ENCODE measurements at places on chromosomes 5 and 9. TPM values are rescaled to one million over a fixed set of nuclear protein-coding genes. Genes with fewer than 3 reads are reported as not detected.

GRCh38 chr5:11346336-11346735, 557.9 kb downstream of the CTNND2 start:
- no peak for DNase-seq

Gene CCDC152
- polyA plus RNA-seq = 16.7 TPM

Gene MZB1
- 1.0 TPM for polyA plus RNA-seq

DNA sequence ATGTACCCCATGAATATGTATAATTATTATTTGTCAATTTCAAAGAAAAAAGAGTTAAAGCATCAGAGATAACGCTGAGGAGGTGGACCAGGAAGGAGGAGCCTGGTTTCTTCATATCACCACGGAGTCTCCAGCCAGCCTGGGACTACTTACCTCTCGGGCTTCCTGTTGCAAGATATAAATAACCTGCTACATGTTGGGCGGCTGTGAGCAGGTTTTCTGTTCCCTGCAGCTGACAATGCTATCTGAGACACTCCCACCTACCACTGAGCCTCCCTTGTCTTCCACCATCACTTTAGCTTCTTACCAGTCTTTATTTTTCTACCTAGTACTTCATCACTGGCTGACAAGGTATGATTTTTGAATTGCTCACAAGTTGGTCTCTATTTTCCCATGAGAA, 102.7 kb upstream of the CPEB4 start:
- DNase-seq = no peak

Gene INSL4
- polyA plus RNA-seq = not detected

Gene SLC45A2
- polyA plus RNA-seq = 0.26 TPM

- no peak for DNase-seq
These were observed 24.4 kb upstream of the SLC1A1 start for GRCh38 chr9:4465910-4466309.

- DNase-seq = no peak
These were observed 43.2 kb upstream of the FOXE1 start for GRCh38 chr9:97809666-97810344.

Gene TAF11L10
- not detected for polyA plus RNA-seq

DNA sequence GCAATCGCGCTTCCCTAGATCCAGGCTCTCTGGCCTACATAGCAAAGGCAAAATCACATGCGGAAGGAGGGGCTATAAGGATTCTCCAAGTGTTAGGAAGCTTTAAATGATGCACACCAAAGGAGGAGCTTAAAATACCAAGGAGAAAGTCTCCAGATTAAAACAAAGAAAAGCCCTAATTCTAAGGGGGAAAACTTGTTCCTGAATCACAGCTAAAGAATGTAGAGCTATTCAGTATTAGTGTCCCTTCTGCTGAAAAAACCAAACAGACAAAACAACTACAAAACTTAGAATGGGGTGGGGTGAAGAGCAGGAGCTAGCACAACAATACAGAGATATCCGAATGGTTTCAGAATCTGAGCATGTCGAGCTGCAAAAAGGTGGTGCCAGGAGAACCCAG, 213.7 kb downstream of the DCP2 start:
- DNase-seq = no peak

Gene IL5
- polyA plus RNA-seq = not detected

- no peak for DNase-seq
These were observed 31.3 kb downstream of the MARCHF3 start for GRCh38 chr5:126998895-126999570.

- DNase-seq = no peak
These were observed 47.2 kb downstream of the CMYA5 start for GRCh38 chr5:79736528-79737514.

- no peak for DNase-seq
These were observed 143.0 kb downstream of the GOLPH3 start for GRCh38 chr5:32031089-32031488.

DNA sequence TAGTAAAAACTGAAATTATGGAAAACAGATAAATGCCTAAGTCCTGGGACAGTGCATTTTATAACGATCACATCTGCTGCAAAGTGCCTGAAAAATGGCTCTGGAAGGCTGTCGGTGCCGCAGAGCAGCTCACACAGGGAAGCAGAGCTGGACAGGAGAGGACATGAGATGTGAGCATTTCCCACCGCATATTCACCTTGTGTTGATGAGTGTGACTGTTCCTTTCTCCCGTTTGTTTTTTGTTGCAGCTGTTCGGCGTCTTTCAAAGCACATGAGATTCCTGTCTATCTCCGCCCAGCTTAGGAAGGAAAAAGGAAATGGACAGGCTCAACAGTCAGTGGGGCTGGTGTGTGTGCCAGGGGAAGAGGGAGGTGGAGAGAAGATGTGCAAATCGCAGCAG, 164.9 kb upstream of the SEMA6A start:
- DNase-seq = no peak

- no peak for DNase-seq
These were observed 33.2 kb downstream of the PTGR1 start for GRCh38 chr9:111566234-111566633.

GRCh38 chr9:105832096-105832710, 137.9 kb downstream of the TMEM38B start:
- DNase-seq = no peak

Gene CNTNAP3
- 5.6 TPM for polyA plus RNA-seq

Gene MYOZ3
- polyA plus RNA-seq = 6.2 TPM

- no peak for DNase-seq
These were observed 123.9 kb downstream of the TLE4 start for GRCh38 chr9:79695531-79696175.

- DNase-seq = no peak
These were observed 44.8 kb upstream of the EGFL7 start for GRCh38 chr9:136617746-136618579.

Gene LECT2
- 2.1 TPM for polyA plus RNA-seq

GRCh38 chr5:16975950-16976624, 40.0 kb upstream of the MYO10 start:
- DNase-seq = no peak

DNA sequence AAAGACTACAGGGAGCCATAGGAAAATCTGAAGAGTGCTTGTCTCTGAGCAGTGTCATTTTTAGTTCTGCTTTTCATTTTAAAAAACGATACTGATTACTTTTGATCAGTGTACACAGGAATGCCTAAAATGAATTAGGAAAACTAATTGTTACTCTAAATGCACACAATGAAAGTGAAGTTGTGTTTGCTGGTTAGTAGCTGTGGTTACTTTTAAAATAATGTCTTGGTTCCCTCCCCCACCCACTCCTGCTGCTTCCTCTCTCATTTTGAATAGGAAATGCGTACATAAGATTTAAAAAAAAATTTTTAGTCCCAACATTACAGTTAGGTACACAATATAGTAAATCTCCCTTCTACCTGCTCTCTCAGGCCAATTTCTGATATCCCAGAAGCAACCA, 47.5 kb upstream of the PLPP1 start:
- DNase-seq = no peak

Gene FGF10
- polyA plus RNA-seq = 9.0 TPM

GRCh38 chr5:17896605-17897004, 262.3 kb downstream of the TAF11L14 start:
- DNase-seq = no peak

GRCh38 chr5:14954616-14955343, 83.2 kb upstream of the ANKH start:
- DNase-seq = no peak

Gene GAS1
- polyA plus RNA-seq = 47.7 TPM

DNA sequence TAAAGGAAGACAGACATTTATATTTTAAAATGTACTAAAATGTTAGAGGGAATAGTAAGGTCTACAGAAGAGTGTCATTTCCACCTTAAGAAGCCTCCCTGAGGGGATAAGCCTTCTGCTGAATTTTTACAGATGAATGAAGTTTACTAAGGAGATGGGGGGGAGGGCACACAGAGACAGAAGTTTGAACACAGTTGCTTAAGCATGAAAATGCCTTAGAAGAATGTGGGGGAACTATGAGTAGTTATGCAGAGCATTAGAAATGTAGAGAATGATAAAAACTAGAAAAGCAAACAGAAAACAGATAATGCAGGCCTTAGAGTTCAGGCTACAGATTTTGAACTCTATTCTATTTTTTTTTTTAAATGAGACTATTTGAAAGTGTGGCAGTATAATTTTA, 232.2 kb upstream of the VLDLR start:
- DNase-seq = no peak

Gene ROR2
- polyA plus RNA-seq = 14.1 TPM

Gene TRIM52
- 24.4 TPM for polyA plus RNA-seq

Gene ESM1
- polyA plus RNA-seq = 15.6 TPM

- no peak for DNase-seq
These were observed 76.1 kb upstream of the SAP30L start for GRCh38 chr5:154369682-154370081.

Gene GPR21
- polyA plus RNA-seq = 0.40 TPM

DNA sequence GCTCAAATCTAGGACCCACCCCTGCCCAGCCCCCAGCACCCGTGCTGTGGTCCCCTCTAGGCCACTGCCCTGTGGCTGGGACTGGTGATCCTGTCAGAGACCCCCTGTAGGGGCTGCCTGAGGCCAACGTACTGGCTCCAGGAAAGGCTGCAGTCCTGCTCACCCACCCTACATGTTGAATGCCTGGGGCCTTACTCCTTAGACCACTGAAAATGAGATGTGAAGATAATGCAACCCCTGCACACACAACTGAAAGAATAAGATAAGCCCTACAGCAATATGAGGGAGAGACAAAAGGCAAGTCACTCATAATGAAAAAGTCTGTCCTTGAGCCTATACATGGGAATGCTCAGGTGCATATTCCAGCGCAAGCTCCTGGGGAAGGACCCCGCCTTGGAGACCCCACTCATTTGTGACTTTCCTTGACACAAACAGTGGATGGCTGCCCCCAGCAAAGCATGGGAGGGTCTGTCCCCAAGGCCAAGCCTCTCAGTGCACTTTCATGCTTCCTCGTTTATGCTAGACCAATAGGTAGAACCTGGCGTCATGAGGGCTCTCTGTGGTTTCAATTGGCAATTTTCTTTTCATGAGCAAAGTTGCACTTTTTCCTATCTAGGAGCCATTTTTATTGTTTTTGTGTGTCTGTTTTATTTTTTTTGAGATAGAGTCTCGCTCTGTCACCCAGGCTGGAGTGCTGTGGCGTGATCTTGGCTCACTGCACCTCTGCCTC, 12.5 kb upstream of the WNK2 start:
- DNase-seq = no peak

DNA sequence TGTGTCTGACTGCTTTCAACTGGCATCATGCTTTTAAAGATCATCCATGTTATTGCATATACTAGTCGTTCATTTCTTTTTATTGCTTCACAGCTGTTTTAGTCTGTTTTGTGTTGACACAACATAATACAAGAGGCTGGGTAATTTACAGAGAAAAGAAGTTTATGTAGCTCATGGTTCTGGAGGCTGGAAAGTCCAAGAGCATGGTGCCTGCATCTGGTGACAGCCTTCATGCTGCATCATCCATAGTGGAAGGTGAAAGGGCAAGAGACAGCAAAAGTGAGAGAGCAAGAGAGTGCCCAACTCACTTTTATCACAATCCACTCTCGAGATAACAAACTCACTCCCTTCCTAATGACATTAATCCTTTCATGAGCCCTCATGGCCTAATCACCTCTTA, 198.4 kb downstream of the NSG2 start:
- no peak for DNase-seq

Gene C8G
- polyA plus RNA-seq = 0.46 TPM

DNA sequence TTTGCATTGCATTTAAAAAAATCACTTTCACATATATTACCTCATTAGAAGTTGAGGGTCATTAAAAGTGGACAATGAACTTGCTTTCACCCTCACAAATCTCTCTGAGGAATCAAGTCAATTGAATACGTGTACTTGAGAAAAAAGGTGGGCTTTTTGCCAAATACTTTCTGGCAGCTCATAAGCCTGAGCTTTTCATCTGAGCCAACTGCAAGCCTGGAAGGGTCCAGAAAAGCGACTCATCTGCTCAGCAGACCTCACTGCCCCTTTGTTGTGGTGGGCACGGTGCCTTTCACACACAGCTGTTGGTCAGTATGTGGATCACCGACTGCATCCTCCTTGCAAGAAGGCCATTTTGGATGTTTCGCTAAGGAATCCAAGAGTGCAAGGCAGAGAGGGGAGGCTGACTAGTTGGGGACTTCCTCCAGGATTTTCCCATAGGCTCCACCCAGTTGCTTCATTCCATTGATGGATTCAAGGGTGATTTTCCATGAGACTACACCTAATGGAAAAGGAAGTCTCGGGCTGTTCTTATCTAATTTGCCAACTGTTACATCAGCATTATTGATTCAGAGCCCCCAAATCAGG, 564.7 kb downstream of the PDE4D start:
- DNase-seq = peak; percentile 49

GRCh38 chr5:33936004-33936380, 194 bp upstream of the RXFP3 start:
- DNase-seq = peak; percentile 31

DNA sequence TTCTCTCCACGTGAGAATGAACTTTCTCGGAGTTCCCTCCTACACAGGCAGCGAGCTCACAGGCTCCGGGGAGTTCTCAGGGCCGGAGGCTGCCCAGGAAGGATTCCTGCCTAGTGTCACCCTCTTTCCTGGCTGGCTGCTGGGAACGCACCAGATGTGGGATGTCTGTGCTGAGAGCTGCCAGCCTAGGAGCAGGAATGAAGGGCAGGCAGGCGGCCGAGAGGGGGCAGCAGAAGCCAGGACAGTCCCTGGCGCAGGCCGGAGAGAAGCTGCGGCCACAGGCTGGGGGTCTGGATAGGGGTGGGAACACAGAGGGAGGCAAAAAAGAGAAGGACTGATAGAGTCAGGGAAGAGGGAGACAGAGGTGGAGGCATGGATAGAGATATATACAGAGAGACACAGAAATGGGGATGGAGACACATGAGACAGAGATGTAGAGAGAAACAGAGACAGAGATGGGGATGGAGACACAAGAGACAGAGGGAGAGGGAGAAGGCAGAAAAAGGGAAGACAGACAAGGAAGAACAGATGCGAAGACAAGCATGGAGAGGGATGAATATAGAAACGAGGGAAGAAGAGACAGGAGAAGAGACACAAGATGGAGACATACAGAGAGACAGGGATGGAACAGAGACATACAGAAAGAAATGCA, 25.3 kb upstream of the ENHO start:
- DNase-seq = no peak

Gene MYMK
- polyA plus RNA-seq = not detected

Gene TTC23L
- 3.2 TPM for polyA plus RNA-seq

DNA sequence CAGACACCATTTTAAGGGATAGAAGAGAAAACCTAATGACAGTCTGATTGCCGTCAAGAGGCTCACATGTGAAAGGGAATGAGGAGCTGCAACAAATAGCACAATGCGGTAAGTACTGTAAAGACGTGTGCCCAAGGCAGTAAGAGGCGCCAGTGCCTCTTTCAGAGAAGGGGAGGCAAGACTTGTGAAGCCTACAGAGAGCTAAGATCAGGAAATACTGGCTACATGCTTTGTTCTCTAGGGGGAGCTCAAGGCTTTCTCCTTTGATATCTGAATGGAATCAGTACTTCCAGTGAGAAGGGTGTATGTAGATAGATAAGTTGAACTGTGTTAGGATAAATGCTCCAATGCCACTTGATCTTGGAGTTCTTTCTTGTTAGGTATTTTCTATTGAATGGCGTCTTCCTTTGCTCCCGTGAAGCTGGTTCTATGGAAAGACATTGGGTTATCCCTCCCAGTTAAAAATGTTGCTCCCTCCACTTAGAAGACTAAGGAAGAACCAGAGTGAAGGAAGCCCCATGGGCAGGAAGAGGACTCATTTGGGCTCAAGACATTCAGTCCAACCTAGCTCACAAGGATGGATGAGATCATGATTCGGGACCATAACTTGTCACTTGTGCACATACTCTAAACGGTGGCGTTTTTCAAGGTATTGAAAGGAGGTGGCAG, 23.5 kb upstream of the ALDOB start:
- DNase-seq = peak; percentile 42

Gene MELK
- polyA plus RNA-seq = 19.5 TPM

Gene RRAGA
- 120 TPM for polyA plus RNA-seq

All from right renal cortex interstitium (tissue), 3 donors.